Dorsolateral prefrontal cortex (tissue), 122 donors: ENCODE measurements at places on chromosomes 5 and 9. TPM values are rescaled to one million over a fixed set of nuclear protein-coding genes. Genes with fewer than 3 reads are reported as not detected.

The EGFLAM gene
- total RNA-seq = 0.37 TPM

The DNAH5 gene
- 1.9 TPM for total RNA-seq

The RPS23 gene
- 549 TPM for total RNA-seq

The LCN15 gene
- 5.5 TPM for total RNA-seq

The RIOK2 gene
- 16.8 TPM for total RNA-seq
